Kidney (tissue), 22 donors: ENCODE measurements at places on chromosomes 4 and X. TPM values are rescaled to one million over a fixed set of nuclear protein-coding genes. Genes with fewer than 3 reads are reported as not detected.

GRCh38 chr4:83618991-83619645, 83.2 kb downstream of the GPAT3 start:
- H3K27ac ChIP-seq = peak overlapping the region; percentile 65
- no peaks in the 10 kb centered on the region for H3K36me3 ChIP-seq
- peaks cover 25% of the 10 kb centered on the region for H3K4me1 ChIP-seq
- no peak for DNase-seq
- H3K27me3 ChIP-seq = no peaks in the 10 kb centered on the region
- no peak overlapping the region for H3K4me3 ChIP-seq

DNA sequence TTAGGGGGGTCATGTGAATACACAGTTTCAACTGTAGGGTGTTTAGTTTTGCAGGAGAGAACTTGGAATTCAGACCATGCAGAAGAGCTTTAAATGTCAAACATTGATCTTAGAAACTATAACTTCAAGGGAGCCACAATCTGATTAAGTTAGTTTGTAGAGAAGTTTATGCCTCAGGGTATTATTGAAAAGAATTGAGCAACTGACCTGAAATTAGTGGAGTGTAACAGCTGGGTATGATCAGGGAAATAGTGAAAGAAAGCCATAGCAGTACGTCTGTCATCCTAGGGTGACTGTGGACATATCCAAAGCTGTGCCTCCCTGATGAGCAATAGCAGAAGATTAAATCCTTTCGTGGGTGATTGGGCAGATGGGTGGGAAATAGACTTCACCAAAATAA, 63.8 kb downstream of the FAM47B start:
- H3K27ac ChIP-seq = no peak overlapping the region
- H3K27me3 ChIP-seq = no peaks in the 10 kb centered on the region
- no peaks in the 10 kb centered on the region for H3K36me3 ChIP-seq
- DNase-seq = no peak
- H3K4me1 ChIP-seq = no peaks in the 10 kb centered on the region
- no peak overlapping the region for H3K4me3 ChIP-seq

- H3K27ac ChIP-seq = no peak within 1 kb of the TSS
- DNase-seq = peak; percentile 84
- peaks cover 7% of the 10 kb centered on the region for H3K4me1 ChIP-seq
Measured at GRCh38 chr4:154491341-154492271, at the start of gene DCHS2. DCHS2 (minus strand) TSS chr4:154491799; CDS start chr4:154491355, 444 bp downstream.

GRCh38 chr4:67198727-67199126, 346.6 kb downstream of the CENPC start:
- DNase-seq = no peak
- no peaks in the 10 kb centered on the region for H3K27me3 ChIP-seq
- H3K4me1 ChIP-seq = no peaks in the 10 kb centered on the region

- no peak overlapping the region for H3K27ac ChIP-seq
- no peaks in the 10 kb centered on the region for H3K4me1 ChIP-seq
- H3K4me3 ChIP-seq = no peak overlapping the region
- peak; percentile 53 for DNase-seq
Measured at GRCh38 chrX:11770320-11770719, 12.3 kb downstream of the MSL3 start.

GRCh38 chrX:23745786-23746185, 2.7 kb upstream of the ACOT9 start:
- no peak overlapping the region for H3K4me3 ChIP-seq
- no peak overlapping the region for H3K27ac ChIP-seq
- no peaks in the 10 kb centered on the region for H3K27me3 ChIP-seq
- DNase-seq = no peak
- no peaks in the 10 kb centered on the region for H3K4me1 ChIP-seq

GATA1 gene
- 0.60 TPM for total RNA-seq

CYP4V2 gene
- 69.8 TPM for total RNA-seq

ARL9 gene
- total RNA-seq = 0.19 TPM

DNA sequence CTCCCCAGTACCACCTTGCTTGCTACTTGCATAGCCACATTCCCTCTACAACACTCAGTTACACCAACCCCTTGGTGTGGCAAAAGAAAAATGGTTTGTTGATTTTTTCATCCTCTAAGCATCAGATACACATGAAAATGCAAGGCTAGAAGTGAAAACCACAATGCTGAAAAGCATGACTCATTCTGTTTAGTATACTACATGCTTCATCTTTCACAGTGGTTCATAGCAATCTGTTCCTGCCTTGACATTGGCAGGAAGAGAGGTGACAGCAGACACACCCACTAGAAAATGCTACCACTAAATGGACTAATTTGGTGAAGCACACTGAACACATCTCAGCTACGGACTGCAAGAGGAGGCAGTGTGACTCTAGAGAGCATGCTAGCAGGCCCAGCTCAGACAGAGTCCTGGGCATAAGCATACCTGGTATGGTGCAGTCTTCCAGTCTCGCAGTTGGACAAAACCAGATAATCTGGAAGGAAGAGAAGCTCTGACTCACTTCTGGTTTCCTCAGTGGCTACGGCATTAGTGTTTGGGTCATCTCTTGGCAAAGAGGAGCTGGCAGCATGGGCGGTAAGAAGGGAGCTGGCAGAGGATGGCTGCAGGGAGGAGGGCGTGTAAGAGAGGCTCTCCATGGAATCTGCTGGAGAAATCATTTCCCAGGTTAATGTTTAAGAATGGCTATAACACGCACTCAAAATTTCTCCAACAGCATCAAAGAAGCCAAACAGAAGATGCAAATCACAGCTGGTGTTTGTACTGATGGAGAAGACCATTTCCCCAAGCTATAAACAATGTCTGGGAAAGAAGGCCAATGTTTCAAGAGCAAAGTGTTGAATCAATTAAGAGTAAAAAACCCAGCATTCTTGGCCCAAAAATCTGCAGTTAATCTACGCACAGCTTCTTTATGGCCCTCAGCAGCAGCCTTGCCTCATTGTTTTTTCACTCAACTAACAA, 37.8 kb downstream of the GAB3 start:
- no peaks in the 10 kb centered on the region for H3K4me1 ChIP-seq
- no peak overlapping the region for H3K27ac ChIP-seq
- no peak overlapping the region for H3K4me3 ChIP-seq
- H3K36me3 ChIP-seq = no peaks in the 10 kb centered on the region
- no peaks in the 10 kb centered on the region for H3K27me3 ChIP-seq

GRCh38 chrX:65591206-65591605, 56.6 kb upstream of the LAS1L start:
- H3K27ac ChIP-seq = no peak overlapping the region
- DNase-seq = no peak
- H3K36me3 ChIP-seq = no peaks in the 10 kb centered on the region

DNA sequence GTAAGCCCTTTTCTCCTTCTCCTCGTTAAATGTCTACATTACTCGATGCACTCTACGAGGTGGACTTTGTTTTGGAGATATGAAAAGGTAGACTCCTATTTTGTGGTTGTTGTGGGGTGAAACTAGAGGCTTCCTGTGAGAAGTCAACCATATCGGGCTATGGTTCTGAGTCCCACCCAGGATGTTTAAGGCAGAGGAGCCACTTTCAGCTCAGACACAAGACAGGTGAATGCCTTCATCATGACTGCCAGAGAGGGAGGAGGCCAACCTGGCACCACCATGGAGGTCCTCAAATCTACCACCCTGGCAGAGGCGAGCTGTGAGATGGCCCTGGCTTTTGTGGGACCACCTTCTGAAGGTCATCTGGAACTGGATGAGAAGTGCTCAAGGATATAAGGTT, 154.4 kb upstream of the KLF3 start:
- H3K27me3 ChIP-seq = no peaks in the 10 kb centered on the region
- no peak overlapping the region for H3K27ac ChIP-seq
- no peaks in the 10 kb centered on the region for H3K36me3 ChIP-seq
- H3K4me3 ChIP-seq = no peak overlapping the region

DNA sequence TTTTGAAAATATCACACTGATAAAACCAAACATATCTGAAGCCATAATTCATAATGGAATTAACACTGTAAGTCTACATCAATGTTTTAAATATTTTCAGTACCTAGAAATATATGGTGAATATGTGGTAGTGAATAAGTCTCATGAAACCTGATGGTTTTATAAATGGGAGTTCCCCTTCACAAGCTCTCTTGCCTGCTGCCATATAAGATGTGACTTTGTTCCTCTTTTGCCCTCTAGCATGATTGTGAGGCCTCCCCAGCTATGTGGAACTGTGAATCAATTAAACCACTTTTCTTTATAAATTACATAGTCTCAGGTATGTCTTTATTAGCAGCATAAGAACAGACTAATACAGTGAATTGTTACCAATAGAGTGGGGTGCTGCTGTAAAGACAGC, 536.8 kb upstream of the GALNT7 start:
- no peaks in the 10 kb centered on the region for H3K4me1 ChIP-seq
- no peak overlapping the region for H3K4me3 ChIP-seq
- no peaks in the 10 kb centered on the region for H3K36me3 ChIP-seq
- H3K27me3 ChIP-seq = no peaks in the 10 kb centered on the region
- no peak overlapping the region for H3K27ac ChIP-seq

GRCh38 chrX:72624194-72624593, 51.6 kb upstream of the HDAC8 start:
- H3K27ac ChIP-seq = no peak overlapping the region
- DNase-seq = no peak
- H3K4me3 ChIP-seq = no peak overlapping the region
- H3K27me3 ChIP-seq = no peaks in the 10 kb centered on the region
- no peaks in the 10 kb centered on the region for H3K4me1 ChIP-seq

ZNF157 gene
- 0.57 TPM for total RNA-seq

HNRNPDL gene
- 263 TPM for total RNA-seq
